ENCODE measurements at places on chromosomes 5 and 9.

GRCh38 chr9:19828576-19829109 is 39.8 kb upstream of the SLC24A2 start:
- no peak for DNase-seq

GRCh38 chr9:36849943-36850342 is 184.1 kb downstream of the PAX5 start:
- no peak for DNase-seq

DNA sequence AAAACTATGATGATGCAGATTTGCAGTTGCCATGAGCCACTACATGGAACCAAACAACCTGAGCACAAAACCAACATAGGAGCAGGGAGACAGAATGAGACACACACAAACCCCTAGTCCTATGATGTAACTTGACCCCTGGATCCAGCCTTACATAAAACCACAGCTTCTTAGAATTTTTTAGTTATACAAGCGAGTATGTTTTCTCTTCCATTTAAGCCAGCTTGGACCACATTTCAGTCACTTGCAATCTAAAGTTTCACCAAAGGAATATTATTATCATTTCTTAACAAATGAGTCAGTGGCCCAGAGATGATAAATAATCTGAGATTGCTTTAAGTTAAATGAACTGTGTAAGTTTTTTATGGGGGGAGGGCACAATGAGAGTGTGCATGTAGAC is 6.8 kb downstream of the SPOCK1 start:
- no peak for DNase-seq

DNA sequence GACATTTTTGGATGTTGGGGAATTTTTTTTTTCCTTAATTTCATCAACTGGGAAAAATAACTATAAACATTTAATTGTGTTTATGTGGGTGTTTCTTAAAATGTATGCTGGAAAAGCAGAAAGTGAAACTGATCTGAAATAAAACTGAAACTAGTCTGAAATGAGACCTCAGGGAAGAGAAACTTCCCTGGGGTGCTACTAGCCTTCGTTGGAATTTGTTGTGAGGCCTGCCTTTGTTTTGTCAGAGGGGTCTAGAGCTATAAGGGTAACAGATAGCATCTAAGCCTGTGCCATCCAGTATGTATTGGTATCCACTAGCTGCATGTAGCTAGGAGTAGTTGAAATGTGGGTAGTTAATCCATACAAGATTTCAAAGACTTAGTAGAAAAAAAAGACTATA is 10.4 kb downstream of the ZNF618 start:
- no peak for DNase-seq

DNA sequence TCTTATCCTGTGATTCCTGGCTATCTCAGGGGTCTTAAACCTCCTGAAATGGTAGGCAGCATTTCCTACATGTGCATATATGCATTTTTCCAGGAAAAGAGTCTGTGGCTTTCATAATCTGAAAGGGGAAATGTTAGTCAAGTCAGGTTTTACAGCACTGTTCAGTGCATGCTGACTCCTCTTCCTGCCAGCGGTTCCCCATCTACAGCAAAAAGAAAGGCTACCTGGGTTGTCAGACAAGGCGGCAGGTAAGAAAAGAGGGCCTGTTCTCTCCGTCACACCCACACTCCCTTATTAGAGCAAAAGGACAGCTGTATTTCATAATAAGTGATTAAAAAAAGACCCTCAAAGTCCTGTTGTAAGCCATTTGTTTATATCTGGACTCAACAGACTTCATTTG is 4.3 kb upstream of the SPATA6L start:
- DNase-seq = no peak

DNA sequence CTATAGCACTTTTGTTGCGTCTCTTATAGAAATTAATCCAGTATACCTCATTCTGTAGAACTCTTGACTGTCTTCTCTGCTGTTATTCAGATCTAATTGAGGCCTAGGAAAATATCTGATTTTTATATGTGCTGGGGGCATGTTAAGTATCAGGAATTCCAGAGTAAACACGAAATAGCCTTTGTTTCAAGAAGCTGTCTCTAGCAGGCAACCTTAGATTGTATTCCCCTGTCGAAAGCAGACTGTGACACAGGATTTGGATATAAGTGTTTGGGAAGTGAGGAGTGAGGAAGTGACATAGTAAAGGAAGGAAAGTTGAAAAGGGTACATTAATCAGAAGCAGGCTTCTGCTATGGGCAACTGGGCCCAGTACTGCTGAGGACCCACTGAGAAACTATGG is 72.1 kb upstream of the RASA1 start:
- peak; percentile 6 for DNase-seq

- DNase-seq = peak; percentile 86
Measured at GRCh38 chr9:27125936-27126335, 16.9 kb downstream of the TEK start.

DNA sequence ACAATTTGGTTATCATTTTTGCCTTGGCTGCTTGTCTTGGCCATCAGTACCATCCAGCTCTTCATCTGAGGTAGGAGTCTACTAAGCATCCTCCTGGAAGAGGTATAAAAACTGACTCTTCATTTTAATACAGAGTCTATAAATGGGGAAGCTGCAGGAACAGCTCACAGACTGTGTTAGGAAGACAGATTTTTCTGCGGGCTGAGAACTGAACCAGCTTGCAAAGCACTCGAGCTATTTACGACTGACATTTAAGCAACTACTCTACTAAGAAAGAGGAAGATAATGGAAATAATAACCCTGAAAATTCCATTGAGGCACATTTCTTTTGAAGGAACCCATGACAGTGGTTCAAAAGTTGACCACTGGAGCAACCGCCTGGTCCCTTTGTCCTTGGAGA is 314.5 kb upstream of the RFX3 start:
- DNase-seq = no peak

DNA sequence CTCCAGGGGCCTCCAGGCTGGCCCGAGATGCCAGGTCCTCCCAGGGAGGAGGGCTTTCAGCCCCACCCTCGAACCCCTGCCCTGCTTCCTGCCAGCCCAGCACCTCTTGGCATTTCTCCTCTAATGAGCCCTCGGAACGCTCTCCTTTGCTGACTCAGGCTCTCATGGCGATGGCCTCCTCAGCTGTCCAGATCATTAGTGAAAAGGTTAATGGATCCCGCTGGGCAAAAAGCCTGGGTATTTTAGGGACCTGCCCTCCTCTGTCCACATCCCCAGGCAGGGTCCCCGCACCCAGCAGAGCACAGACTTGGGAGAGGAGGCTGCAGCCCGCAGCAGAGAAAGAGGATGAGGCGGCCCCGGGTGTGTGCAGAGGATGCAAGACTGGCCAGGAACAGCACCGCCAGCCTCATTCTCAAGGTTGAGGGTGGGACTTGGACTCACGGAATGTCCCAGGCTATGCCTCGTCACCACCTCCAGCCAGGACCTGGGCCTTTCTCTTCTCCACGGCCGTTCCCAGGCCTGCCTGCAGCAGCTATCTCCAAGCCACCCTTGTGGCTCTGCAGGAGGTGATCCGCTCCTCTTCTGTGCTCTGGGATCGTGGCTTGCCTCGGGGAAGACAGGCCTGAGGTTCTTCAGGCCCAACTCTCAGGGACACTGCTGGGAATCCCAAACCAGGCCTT is 23.0 kb upstream of the ADAMTS2 start:
- no peak for DNase-seq
